Renal pelvis (tissue), 12 donors: ENCODE measurements at places on chromosomes 11 and 22.

- DNase-seq, result no peak
These were observed 45.7 kb downstream of the PACS1 start for GRCh38 chr11:66115638-66116301.

DNA sequence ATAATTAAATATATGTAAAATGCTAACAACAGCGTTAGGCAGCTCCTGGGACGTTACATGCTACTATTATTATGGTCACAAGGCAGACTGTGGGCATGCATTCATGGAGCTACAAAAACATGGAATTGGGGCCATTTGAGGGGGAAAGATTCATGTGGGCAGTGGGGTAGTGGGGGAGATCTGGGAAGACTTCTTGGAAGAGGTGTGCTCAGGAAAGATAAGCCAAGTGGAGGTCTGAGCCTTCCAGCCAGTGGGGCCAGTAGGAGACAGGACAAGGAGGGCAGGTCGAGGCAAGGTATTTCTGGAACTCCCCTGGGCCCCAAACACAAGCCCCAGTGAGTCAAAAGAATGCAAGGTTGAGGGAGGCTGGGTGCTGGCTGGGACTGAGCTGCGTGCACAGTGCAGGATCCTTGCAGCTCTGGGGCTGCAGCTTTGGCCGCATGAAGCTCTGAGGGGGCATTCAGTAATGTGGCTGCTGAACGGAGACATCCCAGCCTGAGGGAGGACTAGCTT lies 35.4 kb downstream of the CYTH4 start:
- DNase-seq, result no peak

DNA sequence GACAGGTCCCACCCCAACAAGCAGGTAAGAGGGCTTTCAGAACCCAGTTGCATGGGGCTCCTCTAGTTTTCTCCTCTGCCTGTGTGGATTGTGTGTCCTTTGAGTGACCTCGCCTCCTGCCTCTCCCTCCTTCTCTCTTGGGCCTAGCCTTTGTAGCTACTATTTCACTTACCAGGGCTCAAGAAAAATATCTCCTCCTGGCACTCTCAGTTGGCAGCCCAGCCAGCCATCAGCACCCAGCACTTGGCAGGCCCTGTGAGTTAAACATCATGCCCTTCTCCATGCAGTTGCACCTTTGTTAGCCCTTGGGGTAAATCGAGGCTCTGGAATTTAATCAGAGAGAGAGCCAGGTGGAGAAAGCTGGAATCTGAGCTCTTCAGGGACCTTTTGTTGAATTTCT lies 35.4 kb upstream of the SORL1-AS1 start:
- DNase-seq, result no peak

- no peak for DNase-seq
These were observed 144.1 kb downstream of the BBOX1 start for GRCh38 chr11:27184458-27185312.

DNA sequence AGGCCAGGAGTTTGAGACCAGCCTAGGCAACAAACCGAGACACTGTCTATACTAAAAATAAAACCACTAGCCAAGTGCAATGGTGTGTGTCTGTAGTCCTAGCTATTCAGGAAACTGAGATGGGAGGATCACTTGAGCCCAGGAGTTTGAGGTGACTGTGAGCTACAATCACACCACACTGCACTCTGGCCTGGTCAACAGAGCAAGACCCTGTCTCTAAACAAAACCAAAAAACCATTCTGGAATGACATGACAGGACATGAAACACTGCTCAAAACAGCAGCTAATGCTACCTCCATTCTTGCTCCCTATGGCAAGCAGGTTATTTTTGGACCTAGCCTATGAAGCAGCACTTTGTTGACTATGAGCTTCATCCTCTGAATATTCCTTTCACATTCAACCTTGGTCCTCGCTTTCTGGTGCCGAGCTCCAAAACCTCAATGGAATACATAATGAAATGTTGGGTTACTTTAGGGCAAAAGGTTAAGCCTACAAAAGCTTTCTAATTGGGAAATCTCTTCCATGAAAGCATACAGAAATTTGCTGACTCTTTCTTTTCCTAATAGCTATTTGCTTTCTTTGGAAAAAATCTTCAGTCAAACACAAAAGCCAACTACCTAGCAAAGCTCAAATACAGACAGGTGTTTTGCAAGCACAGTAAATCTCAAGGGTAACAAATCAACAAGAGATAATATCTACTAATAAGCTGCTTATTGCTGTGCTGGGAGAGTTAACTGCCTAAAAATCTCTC lies 21.1 kb downstream of the SIK3 start:
- no peak for DNase-seq

DNA sequence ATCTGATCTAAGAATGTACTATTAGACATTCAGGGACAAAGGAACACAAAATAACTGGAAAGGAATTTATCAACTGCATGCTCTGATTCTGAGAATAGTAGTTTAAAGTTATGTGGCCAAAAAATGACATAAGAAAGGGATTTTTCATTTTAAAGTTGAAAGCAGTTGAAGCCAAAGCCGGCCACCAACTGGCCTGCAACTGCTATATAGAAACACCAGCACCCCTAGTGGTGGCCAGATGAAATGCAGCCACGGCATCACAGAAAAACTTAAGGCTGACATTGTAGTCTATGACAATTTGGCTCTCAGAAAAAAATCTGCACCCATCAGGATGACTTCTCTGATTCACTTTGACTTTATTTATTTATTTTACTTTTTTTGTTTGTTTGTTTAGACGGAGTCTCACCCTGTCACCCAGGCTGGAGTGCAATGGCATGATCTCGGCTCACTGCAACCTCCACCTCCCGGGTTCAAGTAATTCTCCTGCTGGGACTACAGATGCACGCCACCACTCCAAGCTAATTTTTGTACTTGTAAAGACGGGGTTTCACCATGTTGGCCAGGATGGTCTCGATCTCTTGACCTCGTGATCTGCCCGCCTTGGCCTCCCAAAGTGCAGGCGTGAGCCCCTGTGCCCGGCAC lies 59.2 kb downstream of the SLC35F2 start:
- peak; percentile 37 for DNase-seq

DNA sequence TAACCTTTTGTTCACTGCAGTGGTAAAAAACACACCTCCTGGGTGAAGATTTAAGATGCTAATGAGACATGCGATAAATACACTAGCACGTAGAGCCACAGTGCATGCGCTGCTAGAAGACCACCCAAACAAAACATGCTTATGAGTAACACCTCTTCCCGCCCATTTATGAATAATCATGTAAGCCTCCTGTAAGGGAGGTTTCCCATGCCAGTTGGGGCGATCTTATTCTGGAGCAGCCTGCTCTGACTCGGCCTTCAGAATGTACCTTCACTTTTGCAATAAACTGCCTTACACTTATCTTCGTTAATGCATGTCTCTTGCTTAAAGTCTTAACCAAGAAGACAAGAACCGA lies 18.1 kb upstream of the SCARF2 start:
- no peak for DNase-seq

DNA sequence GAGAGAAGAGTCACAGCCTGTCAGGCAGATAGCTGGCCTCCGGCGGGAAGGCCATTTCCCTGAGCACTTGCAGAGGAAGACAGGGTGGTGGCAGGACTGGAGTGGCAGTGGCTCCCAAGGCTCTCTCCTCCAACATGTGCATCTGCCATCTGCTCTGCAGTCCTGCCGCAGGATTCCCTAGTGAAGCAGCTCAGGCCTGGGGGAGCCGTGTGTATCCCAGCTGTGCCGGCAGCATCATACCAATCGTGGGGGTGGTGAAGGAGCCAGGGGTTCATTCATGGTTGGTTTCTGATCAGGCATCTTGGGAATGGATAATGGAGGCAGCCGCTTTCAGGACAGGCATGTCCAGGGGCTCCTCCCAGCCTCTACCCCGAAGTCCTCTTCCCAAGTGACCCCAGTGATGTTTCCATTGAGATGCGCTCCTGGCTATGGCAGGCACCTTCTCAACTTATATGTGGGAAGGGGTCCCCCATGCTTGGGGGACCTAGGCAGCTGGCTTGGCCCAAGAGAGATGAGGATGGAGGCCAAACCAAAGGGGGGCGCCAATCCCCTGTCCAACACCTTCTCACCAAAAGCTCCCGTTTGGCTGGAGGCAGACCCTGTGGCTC lies 6.1 kb downstream of the TAGLN start:
- DNase-seq, result no peak

GRCh38 chr11:107962181-107962580 lies 33.9 kb downstream of the RAB39A start:
- no peak for DNase-seq

- DNase-seq, result no peak
These were observed 1.1 kb downstream of the PANX1 start for GRCh38 chr11:94129512-94130297.

DNA sequence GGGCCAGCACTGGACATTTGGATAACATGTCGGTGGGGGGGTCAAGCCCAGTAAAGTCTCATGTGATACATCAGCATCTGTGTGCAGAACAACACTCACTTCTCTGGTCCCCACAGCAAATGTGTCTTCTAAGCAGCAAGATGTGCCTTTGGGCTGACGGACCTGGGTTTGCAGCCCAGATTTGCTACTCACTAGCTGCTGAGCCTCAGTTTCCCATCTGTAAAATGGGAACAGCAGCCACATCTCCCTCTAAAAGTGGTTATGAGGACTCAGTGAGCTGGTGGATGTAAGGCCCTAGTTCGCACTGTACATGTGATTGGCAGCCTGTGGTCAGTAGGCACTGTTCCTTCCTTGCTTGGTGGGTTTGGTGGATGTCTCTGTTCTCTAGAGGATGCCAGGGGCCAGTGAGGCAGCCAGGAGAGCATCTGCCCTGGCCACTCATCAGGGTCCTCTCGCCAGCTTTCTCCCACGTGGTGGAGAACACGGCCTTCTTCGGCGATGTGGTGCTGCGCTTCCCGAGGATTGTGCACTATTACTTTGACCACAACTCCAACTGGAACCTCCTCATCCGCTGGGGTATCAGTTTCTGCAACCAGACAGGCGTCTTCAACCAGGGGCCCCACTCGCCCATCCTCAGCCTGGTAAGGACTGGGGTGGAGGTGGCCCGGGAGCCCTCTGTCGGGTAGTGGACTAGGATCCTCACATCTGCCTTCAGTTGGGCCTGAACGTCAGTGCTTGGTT lies 12.5 kb downstream of the CCDC134 start:
- DNase-seq, result no peak

DNA sequence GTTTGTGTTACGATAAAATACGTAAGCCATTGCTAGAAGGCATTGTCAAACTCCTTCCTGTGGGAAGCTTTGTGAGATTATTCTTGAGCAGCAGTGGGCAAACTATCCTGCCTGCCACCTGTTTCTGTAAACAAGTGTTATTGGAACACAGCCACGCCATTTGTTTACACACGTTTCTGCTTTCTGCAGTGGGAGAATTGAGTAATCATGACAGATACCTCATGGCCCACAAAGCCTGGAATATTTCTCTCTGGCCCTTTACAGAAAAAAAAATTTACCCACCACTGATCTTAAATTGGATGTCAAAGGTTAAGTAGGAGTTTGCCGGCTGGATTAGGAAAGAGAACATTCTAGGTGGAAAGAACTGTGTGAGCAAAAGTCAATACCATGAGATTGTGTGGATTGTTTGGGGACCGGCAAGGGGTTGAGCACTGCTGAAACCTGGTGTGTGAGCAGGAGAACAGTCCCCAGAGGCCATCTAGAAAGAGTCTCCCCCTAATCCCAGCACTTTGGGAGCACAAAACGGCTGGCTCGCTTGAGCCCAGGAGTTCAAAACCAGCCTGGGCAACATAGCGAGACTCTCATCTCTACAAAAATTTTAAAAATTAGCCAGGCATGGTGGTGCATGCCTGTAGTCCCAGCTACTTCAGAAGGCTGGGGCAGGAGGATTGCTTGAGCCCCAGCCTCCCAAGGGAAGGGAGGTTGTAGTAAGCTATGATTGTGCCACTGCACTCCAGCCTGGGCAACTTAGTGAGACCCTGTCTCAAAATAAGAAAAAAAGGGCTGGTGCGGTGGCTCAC lies 6.0 kb upstream of the PLA2G6 start:
- no peak for DNase-seq

DNA sequence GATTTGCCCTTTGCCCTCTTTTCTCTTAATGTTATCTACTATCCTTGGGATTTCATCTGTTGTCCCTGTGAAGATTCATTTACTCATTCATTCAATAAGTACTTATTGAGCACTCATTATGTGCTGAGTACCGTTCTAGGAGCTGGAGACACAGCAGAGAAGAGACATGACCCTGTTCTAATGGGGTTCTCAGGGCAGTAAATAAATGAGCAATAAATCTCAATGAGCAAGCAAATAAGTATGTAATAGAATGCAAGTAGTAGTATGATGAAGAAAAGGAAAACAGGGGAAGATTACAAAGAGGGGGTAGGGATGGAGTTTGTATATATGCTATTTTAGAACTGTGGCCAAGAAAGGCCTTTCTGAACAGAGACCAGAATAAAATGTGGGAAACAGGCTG lies 34.2 kb upstream of the NRIP3 start:
- no peak for DNase-seq

- no peak for DNase-seq
These were observed 78.4 kb upstream of the CCDC90B start for GRCh38 chr11:83364500-83365045.

GRCh38 chr11:66002648-66003225 lies 434 bp downstream of the BANF1 start:
- peak; percentile 14 for DNase-seq

GRCh38 chr11:2377511-2378443 lies 667 bp downstream of the CD81 start:
- peak; percentile 80 for DNase-seq

DNA sequence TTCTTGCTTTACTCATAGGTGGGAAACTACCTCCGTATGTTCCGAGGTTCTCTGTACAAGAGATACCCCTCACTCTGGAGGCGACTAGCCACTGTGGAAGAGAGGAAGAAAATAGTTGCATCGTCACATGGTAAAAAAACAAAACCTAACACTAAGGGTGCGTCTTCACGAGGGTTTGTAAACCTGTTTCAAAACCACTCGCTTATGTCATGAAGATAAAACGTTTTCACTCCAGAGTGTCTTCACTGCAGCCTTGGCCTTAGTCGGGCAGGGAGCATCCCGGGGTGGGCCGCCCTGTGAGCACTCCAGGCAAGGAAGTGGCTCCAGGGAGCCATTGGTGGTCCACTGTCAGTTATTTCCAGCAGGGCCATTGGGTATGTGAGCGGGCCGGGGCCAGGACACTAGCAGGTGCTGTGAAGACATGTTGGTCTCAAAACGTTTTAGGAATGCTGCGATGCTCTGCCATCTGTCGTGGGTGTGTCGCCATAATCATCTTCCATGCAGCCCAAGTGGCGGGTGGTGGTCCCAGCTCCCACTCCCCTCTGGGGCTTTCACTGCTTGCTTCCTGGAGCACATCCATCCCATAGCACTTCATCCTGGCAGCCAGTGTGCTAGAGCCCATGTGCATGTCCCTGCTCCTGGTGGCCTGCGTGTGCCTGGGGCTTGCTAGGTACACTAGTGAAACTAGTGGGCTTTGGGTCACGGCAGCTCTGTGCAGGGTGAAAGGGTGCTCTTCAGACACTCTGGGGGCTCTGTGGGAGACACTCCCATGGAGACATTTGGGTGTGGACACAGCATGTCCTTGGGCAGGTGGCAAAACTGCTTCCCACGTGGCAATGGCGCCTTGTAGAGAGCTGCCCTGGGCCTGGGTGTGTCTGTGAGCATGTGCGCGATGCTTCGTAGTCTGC lies 5.2 kb downstream of the SMARCB1 start:
- no peak for DNase-seq
